ENCODE measurements at places on chromosomes 6 and 20.

DNA sequence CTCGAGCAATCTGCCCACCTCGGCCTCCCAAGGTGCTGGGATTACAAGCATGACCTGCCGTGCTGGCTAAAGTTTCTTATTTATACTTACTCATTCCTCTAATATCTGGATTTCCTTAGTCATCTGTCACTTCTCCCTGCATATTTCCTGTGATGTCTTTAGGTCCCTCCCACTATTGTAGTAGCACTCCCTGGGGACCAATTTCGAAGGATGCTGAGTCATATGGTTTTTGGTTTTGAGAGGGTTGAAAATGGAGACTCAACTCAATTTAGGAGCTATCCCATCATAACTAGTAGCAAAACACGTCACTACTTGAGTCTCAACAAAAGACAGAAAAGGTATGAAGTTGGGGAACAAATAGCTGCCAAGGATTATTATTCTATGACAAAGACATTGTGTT, 20.2 kb downstream of the MCUR1 start:
- DNase-seq: no peak

DNA sequence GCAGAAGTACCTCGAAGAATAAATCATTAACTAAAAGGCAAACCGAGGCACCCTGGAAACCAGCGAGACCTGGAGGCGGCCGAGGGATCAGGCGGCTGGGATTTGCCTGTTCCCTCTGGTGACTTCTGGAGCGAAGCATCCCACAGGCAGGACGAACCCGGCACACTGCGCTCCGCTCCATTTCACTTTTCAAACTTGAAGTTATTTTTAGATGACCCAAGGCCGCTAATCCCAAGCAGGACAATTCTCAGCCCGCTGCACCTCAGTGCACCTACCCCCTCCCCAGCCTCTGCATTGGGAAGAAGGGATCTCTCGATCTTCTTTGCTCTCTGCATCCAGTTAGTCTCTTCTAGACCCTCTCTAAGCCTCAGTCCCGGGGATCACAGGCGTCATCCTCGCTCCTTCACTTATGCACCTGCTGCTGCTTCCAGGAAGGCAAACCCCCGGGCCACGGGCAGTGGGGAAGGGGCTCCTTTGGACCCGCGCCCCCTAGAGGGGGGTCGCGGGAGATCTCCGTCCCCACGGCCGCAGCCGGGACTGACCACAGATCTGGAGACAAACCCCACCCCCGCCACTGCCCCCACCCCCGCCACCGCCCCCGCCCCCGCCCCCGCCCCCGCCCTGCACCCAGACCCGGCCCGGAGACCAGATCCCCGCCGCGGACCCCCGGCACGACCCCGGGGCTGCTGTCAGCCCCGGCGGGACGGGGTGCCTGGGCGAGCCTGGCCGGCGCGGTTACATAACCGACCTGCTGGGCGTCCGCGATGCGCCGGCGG, 636 bp downstream of the RCAN2 start:
- no peak for DNase-seq

GRCh38 chr20:8221887-8222419, 89.9 kb downstream of the PLCB1 start:
- no peak for DNase-seq

DNA sequence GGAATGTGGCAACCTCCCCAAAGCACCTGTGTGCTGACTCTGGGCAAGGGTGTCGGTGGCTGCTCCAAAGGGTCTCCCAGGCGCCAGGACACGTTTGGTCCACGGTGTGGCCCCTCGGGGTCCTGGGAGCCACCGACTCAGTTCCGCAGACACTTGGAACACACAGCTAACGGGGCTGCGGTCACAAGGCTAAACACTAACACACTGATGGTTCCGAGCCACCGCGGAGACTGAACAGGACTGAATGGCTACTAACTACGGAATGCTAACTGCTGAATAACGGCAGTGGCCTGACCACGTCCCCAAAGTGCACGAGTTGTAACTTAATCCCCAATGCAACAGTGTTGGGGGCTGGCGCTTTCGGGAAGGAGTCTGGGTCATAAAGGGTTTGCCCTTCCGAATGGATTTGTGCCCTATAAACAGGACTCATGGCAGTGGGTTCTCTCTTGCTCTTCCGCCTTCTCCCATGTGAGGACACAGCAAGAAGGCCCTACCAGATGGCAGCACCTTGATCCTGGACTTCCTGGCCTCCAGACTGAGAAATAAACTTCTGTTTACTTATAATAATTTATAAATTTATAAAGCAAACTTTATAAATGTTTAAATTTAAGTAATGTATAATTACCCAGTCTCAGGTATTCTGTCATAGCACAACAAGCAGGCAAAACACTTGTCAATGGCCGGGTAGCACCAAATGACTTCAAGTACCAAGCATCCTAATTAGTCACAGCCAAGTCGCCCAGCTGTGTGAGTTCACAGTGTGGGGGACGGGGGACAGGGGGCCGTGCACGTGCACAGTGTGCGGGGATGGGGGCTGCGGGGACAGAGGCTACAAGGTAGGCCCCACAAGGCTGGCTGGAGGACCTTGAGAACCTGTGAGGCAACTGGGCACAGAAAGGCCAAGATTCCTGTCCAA, 2.3 kb upstream of the EEF1A2 start:
- no peak for DNase-seq

DNA sequence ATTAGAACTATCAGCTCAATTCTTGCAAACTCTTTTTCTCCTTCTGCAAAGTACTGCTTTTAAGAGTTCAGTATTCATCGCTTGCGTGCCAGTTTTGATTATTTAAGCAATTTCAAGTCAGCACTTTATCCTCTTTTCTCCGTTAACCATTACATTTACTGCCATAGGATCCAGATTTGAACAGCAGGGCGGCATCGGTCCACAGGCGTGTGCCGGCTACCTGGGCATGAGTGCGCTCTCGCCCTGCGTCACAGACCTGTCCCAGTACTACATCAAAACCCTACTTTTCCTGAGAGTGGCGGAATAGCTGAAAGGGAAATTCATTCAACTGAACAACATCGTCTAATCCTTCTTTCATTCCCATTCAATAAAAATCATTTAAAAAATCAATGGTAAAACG, 53.4 kb downstream of the MYLK4 start:
- no peak for DNase-seq

- no peak for DNase-seq
Measured at GRCh38 chr6:100126790-100127484, 132.9 kb upstream of the MCHR2 start.

- no peak for DNase-seq
Measured at GRCh38 chr6:127053032-127053874, 65.2 kb upstream of the RSPO3 start.

GRCh38 chr20:33272155-33272873, 10.7 kb upstream of the BPIFB1 start:
- DNase-seq: no peak

DNA sequence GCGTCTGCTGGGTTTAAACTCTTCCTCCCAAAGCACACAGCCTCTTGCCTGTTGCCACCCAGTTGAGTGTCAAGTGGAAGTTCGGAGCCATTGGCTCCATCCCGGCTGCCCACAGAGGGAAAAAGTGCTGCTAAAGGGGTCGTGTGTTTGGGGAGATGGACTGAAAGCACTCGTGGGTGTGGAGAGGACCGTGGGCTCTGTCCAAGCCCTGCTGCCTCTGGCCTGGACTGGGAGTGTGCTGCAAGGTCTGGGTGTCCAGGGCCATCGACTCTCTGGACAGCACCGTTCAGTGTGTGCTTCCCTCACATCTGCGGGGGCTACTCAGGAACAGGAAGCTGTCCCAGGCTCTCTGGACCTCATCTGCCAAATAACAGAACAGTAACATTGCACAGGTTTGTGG, 269.3 kb downstream of the DLL1 start:
- no peak for DNase-seq

DNA sequence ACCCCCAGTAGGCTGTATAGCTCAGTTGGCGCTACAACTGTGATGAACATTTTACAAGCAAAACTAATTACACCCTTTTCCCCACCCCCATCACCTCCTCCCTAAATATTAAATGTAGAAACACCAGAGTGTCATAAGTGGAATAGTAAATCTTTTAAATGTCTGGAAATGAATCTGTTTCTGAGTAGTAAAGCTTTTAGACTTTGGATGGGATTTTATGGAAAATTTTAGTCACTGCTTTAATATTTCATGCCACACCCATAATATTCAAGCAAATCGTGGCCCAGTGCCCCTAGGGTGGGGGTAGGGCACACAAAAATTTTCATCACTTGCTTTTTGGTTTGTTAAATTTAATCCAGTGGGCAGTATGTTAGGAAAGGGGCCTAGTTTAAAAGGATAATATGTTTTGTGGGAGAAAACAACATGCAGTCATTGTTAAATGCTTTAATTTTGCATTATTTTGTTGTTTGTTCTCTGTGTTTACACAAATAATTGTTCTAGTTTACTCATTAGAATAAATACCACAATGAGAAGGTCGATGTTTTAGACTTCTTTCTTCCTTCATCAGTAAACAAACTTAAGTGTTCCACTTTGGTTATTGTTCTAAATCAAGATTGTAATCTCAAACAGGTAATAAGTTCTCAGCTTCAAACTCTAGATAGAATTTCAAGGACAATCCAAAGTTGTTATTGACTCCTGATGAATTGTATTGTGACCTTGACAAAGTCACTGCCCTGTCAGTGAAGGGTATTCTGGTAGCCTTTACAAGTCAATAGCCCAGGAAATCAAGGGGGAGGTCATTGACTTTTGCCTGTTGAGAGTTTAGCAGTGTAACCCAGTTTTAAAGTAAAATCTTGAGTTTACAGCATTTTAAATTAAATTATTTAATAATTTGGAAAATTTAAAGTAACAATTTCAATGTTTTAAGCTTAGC, 79.2 kb downstream of the CBFA2T2 start:
- no peak for DNase-seq

- DNase-seq: no peak
Measured at GRCh38 chr6:128483472-128484135, 36.8 kb downstream of the PTPRK start.

GRCh38 chr6:5208471-5208971, 52.2 kb downstream of the LYRM4 start:
- DNase-seq: no peak

GRCh38 chr6:135085700-135086413, 31.2 kb upstream of the HBS1L start:
- DNase-seq: no peak

GRCh38 chr6:43934803-43935602, 165.0 kb downstream of the VEGFA start:
- DNase-seq: no peak

DNA sequence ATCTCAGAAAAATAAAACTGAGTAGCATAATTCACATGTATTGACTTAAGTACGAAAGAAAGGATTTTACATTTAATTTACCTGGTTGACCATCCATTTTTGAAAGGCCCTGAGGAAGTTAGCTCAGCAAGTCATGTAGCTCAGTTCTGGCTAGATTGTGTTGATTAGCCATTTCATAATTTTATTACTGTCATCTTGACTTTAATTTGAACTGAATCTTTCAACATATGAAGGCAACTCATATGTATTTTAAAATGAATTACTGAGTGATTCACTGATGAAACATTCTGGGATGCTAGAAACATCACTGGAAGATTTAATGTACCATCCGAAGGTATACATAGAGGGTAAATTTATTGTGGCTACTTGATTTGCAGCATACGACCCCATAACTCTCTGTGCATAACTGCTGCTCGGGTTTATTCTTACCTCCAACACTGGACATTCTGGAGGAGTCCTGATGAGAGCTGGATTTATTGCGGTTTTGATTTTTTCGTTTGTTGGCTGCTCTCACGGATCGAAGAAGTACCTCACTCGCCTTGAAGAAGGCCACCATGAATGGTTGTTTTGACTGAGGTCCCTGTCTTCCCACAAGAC, 101.7 kb downstream of the BMP5 start:
- DNase-seq: no peak

DNA sequence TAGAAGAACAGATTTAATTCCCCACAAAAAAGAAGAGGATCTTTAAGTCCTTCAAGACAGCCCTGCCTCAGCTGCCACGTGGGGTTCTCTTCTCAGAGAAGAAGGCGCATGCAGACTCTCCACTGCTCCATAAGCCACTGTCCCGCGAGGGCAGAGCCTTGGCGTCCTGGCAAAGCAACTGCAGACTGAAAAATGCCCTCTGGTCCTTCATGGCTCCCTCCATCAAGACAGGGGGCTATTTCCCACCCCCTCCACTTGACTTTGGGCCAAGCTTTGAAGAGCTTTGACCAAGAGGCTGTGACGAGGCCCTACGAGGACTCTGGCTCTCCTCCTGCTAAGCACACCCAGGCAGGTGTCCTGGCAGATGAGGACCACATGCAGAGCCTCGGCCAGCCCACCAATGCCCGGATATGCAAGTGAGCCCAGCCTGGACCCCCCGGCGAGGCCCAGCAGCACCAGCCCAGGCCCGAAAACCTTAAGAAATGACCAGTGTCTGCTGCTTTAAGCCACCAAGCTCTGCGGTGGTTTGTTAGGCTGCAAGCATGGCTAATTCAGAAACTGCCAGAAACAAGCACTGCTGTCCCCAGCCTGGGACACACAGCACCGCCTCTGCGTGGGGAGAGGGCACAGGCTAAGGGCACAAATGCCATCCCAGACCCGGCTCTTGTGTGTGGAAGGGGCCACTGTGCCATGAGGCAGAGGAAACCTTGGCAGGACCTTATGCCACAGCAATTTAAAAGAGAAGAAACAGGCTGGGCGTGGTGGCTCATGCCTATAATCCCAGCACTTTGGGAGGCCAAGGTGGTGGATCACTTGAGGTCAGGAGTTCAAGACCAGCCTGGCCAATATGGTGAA, 16.1 kb downstream of the GMEB2 start:
- DNase-seq: no peak

DNA sequence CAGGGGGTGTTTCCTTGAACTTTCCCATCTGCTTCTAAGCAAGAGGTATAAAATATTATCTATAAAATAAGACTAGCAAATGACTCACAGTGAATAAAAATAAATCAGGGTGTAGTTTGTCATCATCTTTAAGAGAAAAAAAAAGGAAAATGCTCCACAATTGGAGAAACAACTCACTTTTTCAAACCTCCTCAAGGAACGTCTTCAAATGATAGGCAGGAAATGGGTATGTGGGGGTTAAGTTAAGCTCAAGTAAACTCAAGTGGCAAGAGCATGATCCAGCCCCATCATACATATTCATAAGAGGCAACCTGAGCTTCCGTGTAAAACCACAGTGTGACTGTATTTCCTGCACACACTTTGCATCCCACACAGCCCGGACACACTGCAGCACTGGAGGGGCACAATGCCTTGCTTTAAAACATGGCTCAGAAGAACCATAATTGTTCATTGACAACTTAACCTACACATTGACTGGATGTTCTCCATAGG, 58.5 kb upstream of the CEP85L start:
- peak; percentile 63 for DNase-seq

DNA sequence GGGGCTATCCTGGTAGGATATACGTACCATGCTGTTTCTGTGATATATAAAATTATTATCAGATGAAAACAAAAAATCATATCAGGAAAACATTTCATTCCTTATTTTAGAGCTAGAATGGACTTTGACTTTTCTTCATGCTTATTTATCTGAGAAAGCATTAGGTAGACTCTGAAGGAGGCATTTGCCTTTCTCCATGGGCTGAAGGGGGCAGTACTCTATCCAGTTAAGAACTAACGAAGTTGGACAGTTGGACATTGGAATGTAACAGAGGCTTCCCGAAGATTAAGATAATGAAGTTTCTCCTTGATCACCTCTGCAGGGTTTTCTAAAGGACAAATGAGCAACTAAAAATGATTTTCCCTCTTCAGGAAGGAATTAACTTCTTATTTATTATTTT, 233.9 kb downstream of the SAMD5 start:
- no peak for DNase-seq

GRCh38 chr6:83767033-83767432, 58.1 kb upstream of the SNAP91 start:
- no peak for DNase-seq

GRCh38 chr20:34163307-34163706, 51.3 kb upstream of the EIF2S2 start:
- no peak for DNase-seq

Data from effector memory CD8-positive, alpha-beta T cell (primary cell).